ENCODE measurements at places on chromosomes 5 and 9. TPM values are rescaled to one million over a fixed set of nuclear protein-coding genes. Genes with fewer than 3 reads are reported as not detected.

DNA sequence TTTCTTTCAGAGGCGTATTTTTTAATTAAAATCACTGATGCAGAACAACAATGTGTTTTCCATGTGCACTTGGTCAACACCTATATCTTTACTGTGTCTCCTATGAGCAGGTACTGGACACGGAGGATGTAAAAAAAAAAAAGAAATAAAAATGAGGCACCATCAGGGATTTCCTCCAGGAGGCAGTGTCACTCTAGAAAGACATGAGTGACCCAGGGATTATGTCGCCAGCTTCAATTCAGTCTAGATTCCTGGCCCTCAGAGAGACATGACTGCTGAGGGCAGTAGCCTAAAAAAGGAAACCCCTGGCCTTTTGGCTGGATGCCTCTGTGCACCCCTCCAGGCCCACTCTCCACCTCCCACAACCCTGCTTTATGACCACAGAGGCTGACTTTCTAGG, 18.3 kb upstream of the IL33 start:
- no peak overlapping the region for H3K27ac ChIP-seq
- DNase-seq = no peak
- H3K27me3 ChIP-seq = no peaks in the 10 kb centered on the region
- H3K4me3 ChIP-seq = no peak overlapping the region
- H3K36me3 ChIP-seq = no peaks in the 10 kb centered on the region

DNA sequence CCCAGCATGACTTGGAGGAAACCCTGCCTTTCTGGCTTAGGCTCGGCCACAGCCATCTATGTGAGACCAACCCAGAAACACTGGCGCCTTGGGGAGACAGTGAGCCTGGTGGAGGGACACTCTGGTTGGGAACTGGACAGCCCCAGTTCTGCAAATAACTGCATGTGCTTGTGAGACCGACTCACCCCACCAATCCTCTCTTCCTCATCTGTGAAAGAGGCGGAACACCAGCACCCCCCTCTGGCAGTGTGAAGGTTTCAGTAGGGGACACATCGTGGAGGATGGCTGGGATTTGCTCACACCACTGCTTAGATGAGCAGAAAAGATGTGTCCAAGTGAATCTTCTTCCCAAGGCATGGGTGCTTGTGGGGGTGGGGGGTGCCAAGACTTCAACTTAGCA, 43.4 kb upstream of the N4BP3 start:
- H3K36me3 ChIP-seq = no peaks in the 10 kb centered on the region
- H3K27me3 ChIP-seq = no peaks in the 10 kb centered on the region
- no peak overlapping the region for H3K27ac ChIP-seq
- DNase-seq = peak; percentile 36
- no peaks in the 10 kb centered on the region for H3K4me1 ChIP-seq
- no peak overlapping the region for H3K4me3 ChIP-seq

DNA sequence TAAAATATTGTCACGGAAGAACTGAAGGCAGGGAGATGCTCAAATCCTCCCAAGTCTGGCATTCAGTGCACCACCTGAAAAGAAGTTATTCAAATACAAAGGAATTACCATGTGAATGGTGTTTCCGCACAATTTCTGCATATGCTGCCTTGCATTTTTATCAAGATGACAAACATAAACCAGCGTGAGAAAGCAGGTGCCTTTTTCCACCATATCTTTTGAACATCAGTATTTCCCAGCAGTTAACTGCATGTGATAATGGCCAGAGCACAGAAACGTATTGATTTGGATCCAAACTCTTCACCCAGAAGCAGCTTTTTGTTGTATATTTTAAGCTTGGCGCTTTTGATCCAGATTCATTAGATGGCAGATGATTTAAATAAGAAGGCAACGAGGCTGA, 808.0 kb downstream of the TLE1 start:
- no peak overlapping the region for H3K27ac ChIP-seq
- peaks cover 8% of the 10 kb centered on the region for H3K27me3 ChIP-seq
- no peaks in the 10 kb centered on the region for H3K36me3 ChIP-seq
- H3K4me3 ChIP-seq = no peak overlapping the region
- H3K4me1 ChIP-seq = no peaks in the 10 kb centered on the region

DNA sequence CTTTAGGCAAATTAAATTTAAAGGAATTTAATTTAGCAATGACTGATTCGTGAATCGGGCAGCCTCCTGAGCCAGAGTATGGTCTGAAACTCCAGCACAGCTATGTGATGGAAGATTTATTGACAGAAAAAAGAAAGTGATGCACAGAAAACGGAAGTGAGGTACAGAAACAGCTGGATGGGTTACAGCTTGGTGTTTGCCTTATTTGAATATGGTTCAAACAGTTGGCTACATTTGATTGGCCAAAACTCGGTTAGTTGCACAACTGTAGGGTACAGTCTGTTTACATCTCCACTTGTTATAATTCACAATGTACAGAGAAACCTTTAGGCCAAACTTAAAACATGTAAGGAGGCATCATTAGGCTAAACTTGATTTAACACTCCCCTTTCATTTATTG, 1716.1 kb upstream of the C9orf72 start:
- no peak for DNase-seq
- no peaks in the 10 kb centered on the region for H3K27me3 ChIP-seq
- H3K4me1 ChIP-seq = no peaks in the 10 kb centered on the region
- no peak overlapping the region for H3K27ac ChIP-seq

DNA sequence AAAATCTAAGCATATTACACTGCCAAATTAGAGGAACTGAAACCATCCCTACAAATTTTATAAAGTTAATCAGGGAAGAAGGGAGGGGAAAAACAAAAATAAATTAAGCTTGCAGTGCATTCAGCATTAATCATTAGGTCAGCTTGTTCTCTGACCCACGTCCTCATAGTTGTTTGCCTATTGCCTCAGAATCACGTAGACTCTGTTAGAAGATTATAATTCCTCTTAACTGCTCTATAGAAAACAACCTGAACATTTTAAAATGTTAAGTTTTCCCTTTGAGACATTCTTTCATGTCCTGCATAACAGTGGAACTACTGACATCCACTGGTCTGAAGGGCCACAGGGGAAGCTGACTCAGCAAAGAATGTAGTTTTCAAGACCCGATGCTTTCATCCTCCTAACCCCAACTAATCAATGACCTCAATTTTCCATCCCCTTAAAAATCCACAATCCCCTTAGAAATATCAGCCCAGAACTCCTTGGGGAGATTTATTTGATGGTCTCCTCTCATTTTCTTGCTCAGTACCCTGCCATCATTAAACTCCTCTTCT, 112.4 kb downstream of the FBXO4 start:
- no peak overlapping the region for H3K27ac ChIP-seq
- no peaks in the 10 kb centered on the region for H3K27me3 ChIP-seq
- H3K4me3 ChIP-seq = no peak overlapping the region
- H3K36me3 ChIP-seq = no peaks in the 10 kb centered on the region
- H3K4me1 ChIP-seq = no peaks in the 10 kb centered on the region

GRCh38 chr9:82146677-82147076, 158.1 kb downstream of the SPATA31D1 start:
- H3K4me1 ChIP-seq = peaks cover 19% of the 10 kb centered on the region
- H3K4me3 ChIP-seq = no peak overlapping the region
- no peaks in the 10 kb centered on the region for H3K27me3 ChIP-seq
- DNase-seq = no peak

GRCh38 chr5:169003721-169004541, 297.0 kb downstream of the SLIT3 start:
- no peak overlapping the region for H3K27ac ChIP-seq
- no peaks in the 10 kb centered on the region for H3K4me1 ChIP-seq
- H3K36me3 ChIP-seq = no peaks in the 10 kb centered on the region
- peak; percentile 25 for DNase-seq

GRCh38 chr5:51378448-51379330, 4.6 kb upstream of the ISL1 start:
- no peak overlapping the region for H3K27ac ChIP-seq
- peaks cover 51% of the 10 kb centered on the region for H3K27me3 ChIP-seq
- H3K4me3 ChIP-seq = peak overlapping the region; percentile 37
- peaks cover 18% of the 10 kb centered on the region for H3K4me1 ChIP-seq

DNA sequence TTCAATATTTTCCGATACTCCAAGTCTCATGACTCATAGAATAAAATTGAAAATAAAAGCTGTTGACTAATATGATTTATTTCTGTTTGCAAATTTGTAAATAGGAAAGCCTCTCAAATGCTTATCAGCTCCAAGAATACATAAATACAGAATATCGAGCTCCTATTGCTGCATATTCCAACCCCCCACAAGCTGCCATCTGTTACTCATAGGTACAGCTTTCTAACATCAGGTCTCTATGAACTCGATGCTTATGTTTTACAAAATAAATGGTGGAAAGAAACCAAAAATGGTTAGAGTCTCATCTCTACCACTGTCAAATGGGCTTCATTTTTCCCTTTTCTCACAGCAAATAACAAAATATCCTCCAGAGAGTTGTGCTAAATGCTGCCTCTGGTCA, 631.6 kb upstream of the CDH18 start:
- H3K27ac ChIP-seq = no peak overlapping the region
- H3K27me3 ChIP-seq = no peaks in the 10 kb centered on the region
- no peaks in the 10 kb centered on the region for H3K4me1 ChIP-seq
- DNase-seq = no peak
- H3K4me3 ChIP-seq = no peak overlapping the region

The SPINK1 gene
- 2.6 TPM for polyA plus RNA-seq

The C9orf72 gene
- polyA plus RNA-seq = 13.1 TPM

The DDX46 gene
- 24.2 TPM for polyA plus RNA-seq

The SHROOM1 gene
- polyA plus RNA-seq = 13.3 TPM

The PHYHD1 gene
- 43.8 TPM for polyA plus RNA-seq

The KLF9 gene
- polyA plus RNA-seq = not detected

The PLAC8L1 gene
- polyA plus RNA-seq = 1.1 TPM

Data from cardiac muscle cell (in vitro differentiated cells and primary cell).